ENCODE measurements at places on chromosomes 5 and 9. TPM values are rescaled to one million over a fixed set of nuclear protein-coding genes. Genes with fewer than 3 reads are reported as not detected.

GRCh38 chr5:139016186-139016585 lies 141.1 kb upstream of the LRRTM2 start:
- no peak for DNase-seq

- DNase-seq, result no peak
These were observed 7.7 kb downstream of the RASGEF1C start for GRCh38 chr5:180201051-180201987.

DNA sequence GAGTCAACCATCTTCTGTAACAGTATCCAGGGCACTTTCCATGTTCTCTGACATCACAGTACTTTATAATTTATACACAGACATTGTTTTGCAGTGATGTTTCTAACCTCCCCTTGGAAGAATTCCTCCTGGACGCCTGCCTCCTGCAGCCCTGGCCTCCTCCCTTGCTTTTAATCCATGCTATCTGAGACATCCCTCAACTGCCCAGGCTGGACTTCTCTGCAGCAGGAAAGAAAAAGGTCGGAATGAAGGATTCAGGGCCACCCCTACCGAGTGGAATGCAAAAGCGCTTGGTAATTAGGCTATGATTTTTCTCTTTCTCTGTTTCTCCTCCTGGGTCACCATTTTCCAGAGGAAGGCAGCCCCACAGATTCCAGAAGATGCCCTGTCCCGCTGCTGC lies 47.0 kb upstream of the SHC3 start:
- DNase-seq, result no peak

GRCh38 chr5:90902651-90903386 lies 344.2 kb downstream of the ADGRV1 start:
- DNase-seq, result no peak

GRCh38 chr5:17114715-17115599 lies 102.5 kb upstream of the BASP1 start:
- DNase-seq, result no peak

DNA sequence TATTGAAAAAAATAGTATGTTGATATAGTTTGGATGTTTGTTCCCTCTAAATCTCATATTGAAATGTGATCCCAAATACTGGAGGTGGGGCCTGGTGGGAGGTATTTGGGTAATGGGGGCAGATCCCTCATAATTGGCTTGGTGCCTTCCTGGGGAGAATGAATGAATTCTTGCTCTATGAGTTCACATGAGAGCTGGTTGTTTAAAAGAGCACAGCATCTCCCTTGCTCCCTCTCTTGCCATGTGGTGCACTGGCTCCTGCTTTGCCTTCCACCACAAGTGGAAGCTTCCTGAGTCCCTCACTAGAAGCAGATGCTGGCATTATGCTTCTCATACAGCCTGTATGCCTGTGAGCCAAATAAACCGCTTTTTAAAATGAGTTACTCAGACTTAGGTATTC lies 154.8 kb downstream of the ADAMTS6 start:
- DNase-seq, result no peak

DNA sequence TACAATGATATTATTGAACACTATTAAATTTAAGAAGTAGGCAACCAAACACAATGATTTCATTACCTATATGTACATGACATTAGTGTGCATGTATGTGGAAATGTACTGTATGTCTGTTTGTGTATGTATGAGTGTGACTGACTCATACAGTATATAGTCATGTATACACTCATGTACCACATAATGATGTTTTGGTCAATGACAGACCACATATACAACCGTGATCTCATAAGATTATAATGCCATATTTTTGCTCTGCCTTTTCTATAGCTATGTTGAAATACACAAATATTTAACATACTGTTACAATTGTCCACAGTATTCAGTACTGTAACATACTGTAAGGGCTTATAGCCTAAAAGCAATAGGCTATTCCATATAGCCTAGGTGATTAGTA lies 19.7 kb downstream of the SVEP1 start:
- no peak for DNase-seq

GCNT1 gene
- 4.1 TPM for polyA plus RNA-seq

ACTBL2 gene
- not detected for polyA plus RNA-seq

EDIL3 gene
- polyA plus RNA-seq, result 11.6 TPM
